ENCODE measurements at places on chromosomes 2 and 18. TPM values are rescaled to one million over a fixed set of nuclear protein-coding genes. Genes with fewer than 3 reads are reported as not detected.

GRCh38 chr18:31586616-31587015 lies 5.1 kb upstream of the TTR start:
- DNase-seq, result no peak

GRCh38 chr2:61016392-61017002 lies 1.0 kb upstream of the PEX13 start:
- DNase-seq, result no peak

DNA sequence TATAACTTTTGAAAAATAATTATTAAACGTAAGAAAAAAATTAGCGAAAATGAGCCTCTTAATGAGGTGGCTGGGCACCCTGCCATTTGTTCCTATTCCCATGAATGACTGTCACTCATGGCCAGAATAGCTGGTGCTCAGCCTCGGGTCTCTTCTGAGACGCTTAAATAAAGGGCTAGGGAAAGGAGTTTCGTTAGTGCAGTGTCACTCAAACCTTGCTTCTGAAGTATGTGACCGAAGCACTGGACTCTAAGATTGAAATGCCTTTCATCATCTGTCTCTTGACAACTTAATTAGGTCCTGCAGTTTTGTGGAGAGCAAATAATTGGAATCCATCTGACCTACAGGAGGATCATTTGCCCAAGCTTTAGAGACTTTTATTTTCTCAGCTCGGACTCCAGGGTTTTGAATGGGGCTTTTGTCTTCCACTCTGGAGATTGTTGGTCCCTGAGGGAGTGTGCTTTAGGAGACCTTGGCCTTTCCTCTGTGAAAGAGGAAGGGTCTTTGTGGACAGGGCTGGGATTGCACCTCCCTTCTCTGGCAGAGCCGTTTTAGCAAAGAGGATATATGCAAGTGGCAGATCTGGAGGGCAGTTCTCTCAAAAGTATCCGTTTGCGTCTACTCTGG lies 42.3 kb upstream of the FHOD3 start:
- DNase-seq, result no peak

DNA sequence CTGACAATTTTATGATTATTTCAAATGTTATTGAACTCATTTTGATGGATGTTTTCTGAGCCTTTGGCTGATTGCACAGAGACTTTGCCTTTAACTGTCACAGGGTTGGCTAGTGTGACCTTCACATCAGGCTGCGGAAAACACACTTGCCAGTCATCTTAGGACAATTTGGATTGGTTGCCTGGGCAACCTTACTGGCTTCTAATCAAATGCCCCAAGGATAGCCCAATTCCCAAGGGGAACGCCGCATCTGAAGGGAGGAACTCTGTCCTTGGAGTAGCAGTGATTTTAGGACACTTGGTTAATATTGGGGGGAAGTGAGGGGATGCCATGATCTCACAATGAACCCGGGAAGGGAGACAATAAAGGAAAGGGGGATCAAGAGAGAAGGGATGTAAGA lies 29.5 kb downstream of the OSBPL6 start:
- DNase-seq, result no peak

GRCh38 chr2:233117811-233118647 lies 57.9 kb downstream of the INPP5D start:
- no peak for DNase-seq

- DNase-seq, result peak; percentile 51
Observed at GRCh38 chr2:223465793-223466192, 136.4 kb downstream of the SCG2 start.

DNA sequence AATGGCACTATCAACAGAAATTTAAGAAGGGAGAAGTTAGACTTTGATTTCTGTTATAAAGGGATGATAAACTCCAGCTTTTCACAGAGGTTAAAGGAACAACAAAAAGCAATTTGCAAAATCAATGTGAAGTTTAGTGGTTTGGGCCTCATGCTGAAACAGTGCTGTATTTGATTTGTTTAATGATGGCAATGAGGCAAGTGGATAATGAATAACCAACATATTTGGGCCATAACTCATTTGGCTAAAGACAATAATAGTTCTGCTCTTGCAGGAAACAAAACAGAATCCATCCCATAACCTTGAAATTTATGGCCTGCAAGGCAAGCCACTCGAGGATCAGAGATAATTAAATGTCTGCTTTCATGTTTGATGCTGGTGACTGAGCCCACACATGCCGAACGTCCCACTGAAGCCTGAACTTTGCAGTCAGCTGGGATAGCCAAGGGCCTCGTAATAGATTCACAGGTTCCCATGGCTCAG lies 56.5 kb downstream of the TPGS2 start:
- DNase-seq, result no peak

GRCh38 chr18:77248873-77249568 lies 627 bp upstream of the GALR1 start:
- no peak for DNase-seq

DNA sequence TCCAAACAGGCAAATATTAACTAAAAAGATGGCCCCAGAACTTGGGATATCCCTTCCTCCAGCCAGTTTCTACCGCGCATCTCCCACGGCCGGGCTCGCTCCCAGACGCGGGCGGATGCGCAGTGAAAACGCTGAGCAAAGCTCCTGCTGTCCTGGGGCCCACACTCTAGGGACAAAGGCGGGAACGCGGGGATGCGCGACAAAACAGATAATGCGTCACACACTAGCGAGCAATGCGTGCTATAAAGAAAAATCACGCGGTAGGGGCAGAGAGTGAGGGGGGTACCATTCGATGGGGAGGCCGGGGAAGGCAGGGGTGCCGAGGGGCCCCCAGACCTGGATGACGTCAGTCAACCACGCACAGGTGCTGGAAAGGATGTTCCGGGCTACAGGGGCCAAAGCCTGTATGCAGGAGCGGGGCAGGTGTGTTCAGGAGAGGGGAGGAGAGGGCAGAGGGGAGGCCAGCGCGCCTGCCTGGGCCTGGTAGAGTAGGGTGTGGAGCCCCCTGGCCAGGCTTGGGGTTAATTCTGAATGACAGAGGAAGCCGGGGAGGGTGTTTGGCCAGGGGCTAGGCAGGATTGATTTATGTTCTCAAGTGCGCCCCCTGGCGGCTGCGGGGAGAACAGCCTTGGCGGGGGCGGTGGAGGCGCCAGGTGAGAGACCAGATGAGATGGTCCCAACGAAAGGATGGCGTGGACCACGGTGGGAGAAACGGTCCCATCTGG lies 14.9 kb upstream of the ITM2C start:
- peak; percentile 43 for DNase-seq

DNA sequence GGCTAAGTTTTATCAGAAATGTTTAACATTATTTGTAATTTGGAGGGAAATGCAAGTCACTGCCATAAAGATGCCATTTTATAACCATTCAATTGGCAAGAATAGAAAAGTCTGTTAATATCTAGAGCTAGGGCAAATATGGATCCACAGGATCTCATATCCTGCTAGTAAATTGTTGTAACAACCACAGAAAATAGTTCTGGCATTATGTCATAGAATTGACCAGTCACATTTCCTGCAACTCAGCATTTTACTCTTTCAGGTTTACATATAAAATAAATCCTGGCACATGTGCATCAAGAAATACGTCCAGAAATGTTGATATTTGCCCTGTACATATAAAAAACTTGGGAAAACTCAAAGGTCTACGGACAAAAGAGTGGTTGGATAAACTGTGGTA lies 32.9 kb downstream of the OSBPL6 start:
- DNase-seq, result no peak

DNA sequence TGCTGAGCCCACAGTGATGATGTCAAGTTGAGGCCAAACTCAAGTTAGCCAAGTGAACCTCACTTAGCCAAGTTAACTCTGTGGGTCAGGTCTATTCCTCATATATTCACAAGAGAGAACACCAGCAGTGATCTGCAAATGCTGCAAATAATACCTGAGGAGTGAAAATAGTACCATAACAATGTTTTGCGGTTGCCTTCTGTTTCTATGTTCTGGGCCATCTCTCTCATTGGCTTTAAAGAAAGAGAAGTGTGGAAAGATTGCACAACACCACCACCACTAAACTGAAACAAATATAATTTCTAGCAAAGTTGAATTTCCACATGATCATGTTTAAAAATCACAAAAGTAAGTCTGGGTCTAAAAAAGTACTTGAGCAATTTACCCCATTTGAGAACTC lies 211.1 kb upstream of the GALNT5 start:
- no peak for DNase-seq

DNA sequence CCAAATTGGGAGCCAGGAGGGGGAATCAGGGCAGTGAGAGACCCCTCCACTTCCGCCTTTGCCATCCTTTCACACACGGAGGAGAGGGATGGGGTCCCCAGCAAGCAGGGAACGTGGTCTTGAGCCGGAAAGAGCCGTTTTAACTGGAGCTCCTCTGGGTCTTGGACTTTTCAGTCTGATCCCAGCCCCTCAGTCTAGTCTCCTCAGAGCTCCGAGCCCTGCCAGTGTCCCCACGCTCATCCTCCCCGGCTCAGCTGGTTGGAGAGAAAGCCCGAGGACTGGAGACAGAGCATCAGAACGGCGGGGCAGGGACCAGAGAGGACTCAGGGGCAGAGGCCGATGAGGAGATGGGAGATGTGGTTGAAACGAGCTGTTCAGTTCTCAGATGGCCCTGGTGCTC lies 26.1 kb upstream of the OTOF start:
- no peak for DNase-seq

DNA sequence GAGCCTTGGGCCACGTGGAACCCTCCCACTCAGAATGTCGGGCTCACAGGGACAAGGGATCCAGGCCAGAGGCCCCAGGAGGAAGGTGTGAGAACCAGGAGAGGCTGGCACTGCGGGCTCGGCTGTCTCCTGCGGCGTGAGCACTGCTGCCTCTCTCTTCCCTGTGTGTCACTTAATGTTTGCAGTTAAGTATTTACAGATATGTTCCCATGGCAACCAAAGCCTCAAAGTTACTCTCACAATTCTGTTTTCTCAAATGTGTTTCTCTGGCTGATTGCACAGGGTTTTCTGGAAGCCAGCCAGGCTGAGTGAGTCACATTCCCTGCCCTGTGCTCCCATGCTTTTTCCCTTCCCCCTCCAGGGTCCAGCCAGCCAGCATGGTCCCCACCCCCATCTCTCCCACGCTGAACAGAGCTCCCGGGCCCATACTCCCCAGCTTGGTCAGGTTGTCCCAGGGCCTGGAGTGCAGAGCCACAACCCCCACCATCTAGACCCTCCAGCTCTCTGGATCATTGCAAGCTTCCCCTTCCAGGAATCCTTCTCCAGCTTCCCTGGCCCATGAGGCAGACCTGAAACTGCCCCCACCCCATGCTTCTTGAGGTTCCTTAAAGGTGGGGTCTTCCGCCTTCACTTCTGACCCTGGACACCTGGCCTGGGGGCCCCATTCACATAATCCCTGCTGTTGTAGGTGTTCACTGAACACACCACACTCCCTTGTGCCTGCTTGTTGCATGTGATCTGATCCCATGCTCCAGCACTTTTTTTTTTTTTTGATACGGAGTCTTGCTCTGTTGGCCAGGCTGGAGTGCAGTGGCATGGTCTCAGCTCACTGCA lies 265.9 kb downstream of the CELF4 start:
- peak; percentile 98 for DNase-seq

- DNase-seq, result no peak
Observed at GRCh38 chr2:121094845-121095244, 190.2 kb downstream of the TFCP2L1 start.

DNA sequence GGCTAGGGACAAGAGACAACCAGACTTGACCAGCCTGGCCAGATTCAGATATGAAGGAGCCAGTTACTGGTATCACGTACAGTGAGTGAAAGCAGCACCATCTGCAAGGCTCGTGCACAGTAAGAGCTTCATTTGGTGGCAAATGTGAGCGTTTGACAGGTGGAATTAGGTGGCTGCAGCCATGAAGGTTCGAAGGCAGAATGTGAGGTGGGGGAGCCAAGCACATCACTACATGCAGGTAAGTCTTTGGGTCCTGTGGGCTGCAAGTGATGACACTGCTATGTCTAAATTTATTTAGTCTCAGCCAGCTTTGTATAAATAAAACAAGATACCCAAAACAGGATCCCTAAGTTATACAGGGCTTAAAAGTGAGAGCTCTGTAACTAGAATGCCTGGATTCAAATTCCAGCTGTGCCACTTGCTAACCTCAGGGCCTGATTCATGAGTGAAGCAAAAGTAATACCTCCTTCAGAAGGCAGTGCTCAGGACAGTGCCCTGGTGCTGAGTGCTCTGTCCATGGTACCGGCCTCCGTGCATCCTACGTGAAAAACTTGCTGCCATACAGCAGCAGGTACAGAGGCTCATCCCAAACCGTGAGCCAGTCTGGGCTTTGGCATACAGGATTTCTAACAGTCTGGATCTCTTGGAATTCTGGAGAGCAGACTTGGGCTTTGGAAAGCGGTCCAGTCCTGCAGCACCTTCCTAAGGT lies 18.6 kb downstream of the DDX18 start:
- peak; percentile 52 for DNase-seq

GRCh38 chr2:43033466-43034241 lies 192.8 kb downstream of the ZFP36L2 start:
- DNase-seq, result no peak

DNA sequence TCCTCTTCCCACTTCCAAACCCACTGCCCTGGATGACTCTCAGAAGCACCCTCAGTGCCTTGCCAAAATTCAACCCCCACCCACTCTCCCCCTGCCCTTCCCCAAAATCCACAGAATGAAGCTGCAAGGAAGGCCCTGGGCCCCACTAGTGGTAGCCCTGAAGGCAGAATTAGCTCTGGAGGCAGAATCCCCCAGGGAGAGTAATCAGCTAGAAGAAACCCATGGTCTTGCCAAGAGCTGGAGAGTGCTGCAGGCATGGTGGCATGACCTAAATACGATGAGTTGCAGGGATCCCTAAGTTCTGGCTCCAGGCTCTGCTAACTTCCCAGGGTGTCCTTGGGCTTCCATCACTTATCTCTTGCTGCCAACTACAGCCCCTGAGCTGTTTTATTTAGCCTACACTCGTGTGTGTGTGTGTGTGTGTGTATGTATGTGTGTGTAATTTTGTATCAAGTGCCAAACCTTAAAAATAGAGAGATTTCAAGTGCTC lies 7.9 kb downstream of the GAD1 start:
- DNase-seq, result no peak

DNA sequence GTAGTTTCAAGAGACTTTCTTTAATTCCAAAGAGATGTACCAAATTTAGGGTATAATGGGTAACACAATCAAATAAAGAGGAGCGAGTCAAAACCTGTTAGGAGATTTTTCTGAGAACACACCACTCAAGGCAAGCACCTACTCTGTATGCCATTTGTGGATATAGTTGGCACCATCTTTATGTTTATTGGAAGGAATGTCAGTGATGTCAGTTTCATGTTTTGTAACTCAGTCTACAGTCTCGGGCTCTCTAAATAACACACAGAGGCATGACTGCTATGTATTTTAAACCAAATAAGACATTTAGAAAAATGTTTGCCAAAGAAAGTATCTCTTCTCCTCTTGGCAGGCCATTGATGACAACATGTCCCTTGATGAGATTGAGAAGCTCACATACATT lies 59.7 kb downstream of the CPS1 start:
- DNase-seq, result no peak

DNA sequence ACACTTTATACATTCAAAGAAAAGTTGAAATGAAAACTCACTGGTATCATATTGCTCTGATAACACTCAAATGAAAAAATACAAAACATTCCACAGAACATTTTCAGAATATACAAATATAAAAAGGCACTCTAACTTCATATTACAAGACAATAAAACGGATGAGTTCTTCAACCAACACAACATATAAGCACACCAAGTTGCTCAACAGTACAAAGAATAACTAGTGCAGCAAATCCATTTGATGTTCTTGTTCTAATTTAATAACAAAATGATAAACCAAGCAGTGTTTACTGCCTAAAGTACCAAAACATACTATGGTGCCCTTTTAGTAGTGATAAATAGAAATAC lies 60.8 kb upstream of the PGAP1 start:
- DNase-seq, result no peak

Gene ECEL1
- total RNA-seq, result 1.0 TPM

Gene ABCB11
- total RNA-seq, result 9.2 TPM

Gene TNFAIP6
- total RNA-seq, result 9.0 TPM

Gene ASAP2
- total RNA-seq, result 17.1 TPM

Gene ANKRD23
- 2.0 TPM for total RNA-seq

Gene C2orf66
- total RNA-seq, result not detected

Gene ABCA12
- 0.44 TPM for total RNA-seq

Gene NOL4
- 2.0 TPM for total RNA-seq

Data from hepatocyte (in vitro differentiated cells).